ENCODE measurements at places on chromosomes 5 and 9. TPM values are rescaled to one million over a fixed set of nuclear protein-coding genes. Genes with fewer than 3 reads are reported as not detected.

GRCh38 chr5:36478646-36479317 is 127.6 kb upstream of the SLC1A3 start:
- no peak for DNase-seq

- no peak for DNase-seq
These were observed 206.8 kb downstream of the NR3C1 start for GRCh38 chr5:143196601-143197259.

DNA sequence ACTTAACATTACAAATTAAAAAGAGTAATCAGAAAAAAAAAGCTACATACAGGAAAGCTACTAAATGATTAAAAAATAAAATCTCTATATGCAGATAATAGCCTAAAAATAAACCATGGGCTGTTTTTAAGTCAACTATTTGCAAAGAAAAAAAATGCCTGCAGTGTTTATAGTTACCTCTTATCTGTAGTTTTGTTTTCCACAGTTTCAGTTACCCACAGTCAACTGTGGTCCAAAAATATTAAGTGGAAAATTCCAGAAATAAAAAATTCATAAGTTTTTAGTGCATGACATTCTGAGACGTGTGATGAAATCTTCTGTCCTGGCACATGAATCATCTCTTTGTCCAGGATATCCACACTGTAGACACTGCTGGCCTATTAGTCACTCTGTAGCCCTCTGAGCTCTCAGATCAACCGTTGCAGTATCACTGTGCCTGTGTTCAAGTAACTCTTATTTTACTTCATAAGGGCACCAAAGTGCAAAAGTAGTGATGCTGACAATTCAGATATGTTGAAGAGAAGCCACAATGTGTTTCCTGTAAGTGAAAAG is 59.2 kb downstream of the PRELID2 start:
- no peak for DNase-seq

DNA sequence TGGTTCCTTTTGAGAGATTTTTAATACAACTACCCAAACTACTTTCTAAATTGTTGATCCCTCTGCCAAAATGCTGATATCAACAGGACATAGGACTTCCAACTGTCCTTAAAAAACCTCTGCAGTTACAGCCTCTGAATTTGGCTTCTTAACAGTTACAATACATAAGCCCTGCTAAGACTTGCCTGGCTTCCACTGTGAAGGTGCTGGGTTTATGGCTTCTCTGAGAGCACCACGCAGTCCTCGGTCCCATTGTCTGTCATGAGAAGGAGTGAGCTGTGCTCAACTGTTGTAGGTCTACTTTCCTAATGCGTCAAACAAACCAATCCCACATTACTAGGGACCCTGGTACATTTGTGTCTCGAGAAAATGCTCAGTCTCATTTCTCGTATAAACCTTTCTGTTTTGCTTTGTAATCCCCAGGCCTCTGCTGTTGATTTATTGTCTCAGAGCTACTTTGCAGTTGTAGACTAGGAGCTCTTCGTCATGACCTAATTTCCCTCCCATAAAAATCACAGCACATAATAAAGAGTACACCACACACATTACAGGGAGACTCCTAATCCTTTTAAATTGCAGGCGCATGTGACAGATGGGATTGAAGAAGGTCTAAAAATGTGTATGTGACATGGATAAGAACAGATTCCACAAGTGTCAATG is 274.9 kb downstream of the NR3C1 start:
- no peak for DNase-seq

DNA sequence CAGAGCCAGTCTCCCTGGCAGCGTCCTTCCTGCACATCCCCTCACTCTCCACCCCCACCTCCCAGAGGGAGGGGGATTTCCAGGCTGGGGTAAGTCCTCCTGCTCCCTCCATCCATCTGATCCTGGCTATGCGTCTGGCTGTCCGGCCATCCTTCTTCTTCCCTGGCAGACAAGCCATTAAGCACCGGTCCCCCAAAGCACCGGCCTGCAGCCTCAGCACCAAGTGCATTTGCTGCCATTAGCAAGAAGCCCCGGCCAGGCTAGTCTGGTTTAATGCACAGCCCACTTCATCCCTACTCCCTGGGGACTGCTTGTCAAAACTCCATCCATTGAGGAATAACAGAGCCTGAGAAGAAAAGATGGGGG is 208.7 kb upstream of the IER5L start:
- DNase-seq: no peak

DNA sequence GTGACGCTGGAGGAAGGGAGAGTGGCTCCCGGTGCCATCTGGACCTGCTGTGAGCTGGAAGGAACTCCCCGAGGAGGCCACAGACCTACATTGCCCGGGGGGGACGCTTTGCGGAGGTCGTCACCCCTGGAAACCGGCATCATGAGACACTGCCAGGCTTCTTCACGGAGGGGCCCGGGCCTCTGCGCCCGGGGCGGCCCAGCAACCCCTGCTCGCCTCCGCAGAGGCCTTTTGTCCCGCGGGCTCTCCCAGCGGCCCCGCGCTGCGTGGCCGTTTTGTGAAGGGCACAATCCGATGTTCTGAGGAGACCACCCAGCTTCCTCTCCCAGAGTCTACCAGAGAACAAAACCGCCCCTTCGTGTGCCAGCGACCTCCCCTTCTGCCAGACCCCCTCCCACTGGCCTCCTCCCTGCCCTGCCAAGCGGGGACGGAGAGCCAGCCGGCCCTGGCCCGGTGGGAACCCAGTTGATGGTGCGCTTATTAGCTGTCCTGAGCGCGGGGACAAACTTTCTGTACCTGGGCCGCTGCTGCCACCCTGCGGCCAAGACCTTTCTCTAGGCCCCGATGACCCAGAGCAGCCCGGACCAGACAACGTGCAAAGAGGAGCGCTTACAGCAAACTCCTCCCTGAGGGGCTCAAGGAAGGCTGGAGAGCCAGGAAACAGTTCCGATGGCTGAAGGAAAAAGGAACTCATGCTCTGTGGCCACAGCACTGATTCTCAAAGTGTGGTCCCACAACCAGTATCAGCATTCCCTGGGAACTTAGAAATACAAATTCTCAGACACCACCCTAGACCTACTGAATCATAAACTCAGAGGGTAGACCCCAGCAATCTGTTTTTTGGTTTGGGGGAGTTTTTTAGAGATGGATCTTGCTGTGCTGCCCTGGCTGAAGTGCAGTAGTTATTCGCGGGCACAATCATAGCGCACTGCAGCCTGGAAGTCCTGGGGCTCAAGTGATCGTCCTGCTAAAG is 86.7 kb downstream of the SLC1A3 start:
- DNase-seq: no peak

DNA sequence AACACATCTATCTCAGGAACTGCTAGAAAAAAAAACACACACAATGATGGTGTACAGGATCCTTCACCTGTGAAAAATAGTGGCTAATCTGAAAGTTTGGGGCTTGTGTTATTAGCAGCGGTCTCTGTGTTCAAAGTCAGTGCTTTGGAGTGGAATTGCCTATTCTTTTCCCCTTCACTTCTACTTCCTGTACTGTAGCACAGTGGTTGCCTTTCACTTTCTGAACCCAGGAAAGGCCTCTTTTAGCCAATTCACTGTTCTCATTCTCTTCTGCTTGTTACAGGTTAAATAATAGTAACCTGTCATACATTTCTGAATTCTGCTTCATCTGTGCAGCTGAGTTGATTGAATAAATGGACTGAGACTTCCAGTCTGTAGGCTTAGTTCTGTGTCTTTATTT is 161.3 kb upstream of the RGS7BP start:
- no peak for DNase-seq

DNA sequence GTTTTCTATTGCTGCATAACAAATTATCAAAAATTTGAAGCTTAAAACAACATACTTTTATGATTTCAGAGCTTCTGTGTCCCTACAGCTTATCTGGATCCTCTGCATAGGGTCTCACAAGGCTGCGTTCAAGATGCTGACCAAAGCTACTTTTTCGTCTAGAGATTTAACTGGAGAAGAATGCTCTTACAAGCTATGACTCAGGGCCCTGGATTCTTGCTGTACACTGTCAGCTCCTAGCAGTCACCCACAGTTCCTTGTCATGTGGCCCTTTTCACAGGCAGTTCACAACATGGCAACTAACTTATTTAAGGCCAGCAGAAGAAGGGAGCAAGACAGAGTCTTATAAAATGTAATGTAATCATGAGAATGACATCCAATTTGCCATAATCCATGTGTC is 70.8 kb upstream of the FAM174A start:
- no peak for DNase-seq

- no peak for DNase-seq
These were observed 35.8 kb upstream of the MEGF10 start for GRCh38 chr5:127254729-127255284.

DNA sequence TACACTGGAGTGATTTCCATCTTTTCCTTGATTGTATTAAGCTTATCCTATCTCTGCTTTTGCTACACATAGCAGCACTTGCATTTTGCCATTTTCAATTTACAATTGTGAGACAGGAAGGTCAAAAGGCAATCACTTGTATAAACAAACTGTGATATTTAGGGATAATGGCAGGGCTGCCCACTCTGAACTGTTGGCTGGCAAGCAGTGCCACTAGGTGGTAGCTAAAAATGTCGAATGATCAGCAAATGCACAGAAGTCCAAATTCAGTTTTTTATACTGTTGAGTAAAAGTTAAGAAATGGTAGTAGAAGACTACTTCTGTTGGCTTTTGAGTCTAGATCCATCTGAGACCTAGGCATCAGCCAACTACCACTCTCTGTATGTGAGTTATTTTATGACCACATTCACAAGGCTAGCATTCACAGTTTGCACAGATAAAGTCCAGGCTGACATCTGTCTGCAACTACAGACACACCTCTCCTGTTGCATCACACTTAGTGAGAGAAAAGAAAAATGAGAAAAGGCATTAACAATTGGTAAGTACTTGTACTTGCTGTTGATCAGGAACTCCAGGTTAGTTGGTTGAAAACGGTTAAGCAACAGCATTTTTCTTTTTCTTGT is 108.8 kb upstream of the ASTN2 start:
- no peak for DNase-seq

GRCh38 chr9:76378367-76379073 is 15.7 kb downstream of the RFK start:
- DNase-seq: no peak

DNA sequence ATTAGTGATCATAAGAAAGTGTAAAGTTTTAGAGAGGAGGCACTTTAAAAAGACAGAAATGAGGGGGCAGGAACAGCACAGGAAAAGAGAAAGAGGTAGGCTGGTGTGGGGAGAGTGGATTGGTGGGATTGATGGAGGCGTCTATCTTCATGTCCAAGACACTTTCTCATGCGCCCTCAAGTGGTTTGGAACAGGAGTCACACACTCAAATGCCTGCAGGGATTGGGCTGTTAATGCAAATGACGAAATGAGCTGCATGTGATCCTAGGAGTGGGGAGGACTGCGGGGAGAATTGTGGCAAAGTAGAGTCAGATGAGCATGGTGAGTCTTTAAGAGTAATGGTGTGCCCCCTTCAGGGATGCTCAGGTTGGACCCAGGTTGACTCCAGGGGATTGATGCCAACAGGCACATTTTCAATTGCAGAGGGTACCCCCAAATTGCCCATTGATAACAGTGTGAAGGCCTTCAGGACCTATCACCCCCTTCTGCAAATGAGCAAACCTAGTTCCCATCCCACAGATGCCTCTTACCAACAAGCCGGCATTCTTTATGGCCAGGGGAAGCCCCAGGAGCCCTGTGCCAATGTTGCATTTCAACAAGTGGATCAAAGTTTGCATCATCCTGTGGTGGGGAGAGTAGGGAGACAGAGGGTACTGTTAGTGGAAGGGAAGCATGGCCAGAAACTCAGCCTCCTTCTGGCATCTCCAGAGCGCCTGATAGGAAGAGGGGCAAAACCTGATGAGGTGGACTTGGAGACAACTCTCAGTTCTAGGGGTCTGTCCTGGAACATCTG is 5.3 kb downstream of the SLC36A3 start:
- DNase-seq: peak; percentile 15

- no peak for DNase-seq
These were observed 357.4 kb downstream of the KCNN2 start for GRCh38 chr5:114719268-114719667.

GRCh38 chr5:91042247-91042935 is 340.7 kb downstream of the ARRDC3 start:
- DNase-seq: no peak

DNA sequence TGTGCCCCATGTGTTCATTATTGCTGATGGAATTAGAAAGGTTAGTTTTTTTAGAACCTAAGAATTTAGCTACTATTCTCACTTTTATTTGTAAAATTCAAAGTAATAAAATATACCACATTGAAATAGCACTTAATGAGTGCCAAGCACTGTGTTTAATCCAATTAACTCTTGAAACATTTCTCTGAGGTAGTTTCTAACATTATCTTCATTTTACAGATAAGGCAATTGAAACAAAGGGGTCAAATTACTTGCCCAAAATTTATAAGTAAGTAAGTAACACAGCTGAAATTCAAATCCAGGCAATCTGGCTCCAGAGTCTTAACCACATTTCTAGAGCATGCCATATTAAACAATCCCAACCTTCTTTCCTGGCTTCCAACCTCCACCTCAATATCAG is 84.2 kb downstream of the MLLT3 start:
- DNase-seq: no peak

GRCh38 chr5:14101922-14102321 is 41.2 kb upstream of the TRIO start:
- DNase-seq: no peak

GRCh38 chr5:66329078-66329477 is 185.0 kb downstream of the SREK1 start:
- DNase-seq: no peak

DNA sequence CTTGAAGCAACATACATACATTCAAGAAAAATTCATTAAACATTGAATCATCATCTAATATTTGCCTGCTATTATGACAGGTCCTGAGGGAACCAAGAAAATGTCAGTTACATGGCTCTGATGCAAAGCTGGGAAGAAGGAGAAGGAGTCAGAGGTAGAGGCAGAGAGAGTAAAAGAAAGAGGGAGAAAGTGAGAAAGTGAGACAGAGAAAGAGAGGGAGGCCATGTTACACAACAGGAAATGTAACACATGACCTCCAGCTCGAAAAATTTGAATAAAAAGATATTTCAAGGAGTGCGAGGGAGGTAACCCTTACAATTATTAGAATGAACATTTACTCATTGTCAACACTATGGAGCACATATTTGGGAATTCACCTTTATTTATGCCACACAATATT is 189.7 kb downstream of the PDE4D start:
- DNase-seq: no peak

DNA sequence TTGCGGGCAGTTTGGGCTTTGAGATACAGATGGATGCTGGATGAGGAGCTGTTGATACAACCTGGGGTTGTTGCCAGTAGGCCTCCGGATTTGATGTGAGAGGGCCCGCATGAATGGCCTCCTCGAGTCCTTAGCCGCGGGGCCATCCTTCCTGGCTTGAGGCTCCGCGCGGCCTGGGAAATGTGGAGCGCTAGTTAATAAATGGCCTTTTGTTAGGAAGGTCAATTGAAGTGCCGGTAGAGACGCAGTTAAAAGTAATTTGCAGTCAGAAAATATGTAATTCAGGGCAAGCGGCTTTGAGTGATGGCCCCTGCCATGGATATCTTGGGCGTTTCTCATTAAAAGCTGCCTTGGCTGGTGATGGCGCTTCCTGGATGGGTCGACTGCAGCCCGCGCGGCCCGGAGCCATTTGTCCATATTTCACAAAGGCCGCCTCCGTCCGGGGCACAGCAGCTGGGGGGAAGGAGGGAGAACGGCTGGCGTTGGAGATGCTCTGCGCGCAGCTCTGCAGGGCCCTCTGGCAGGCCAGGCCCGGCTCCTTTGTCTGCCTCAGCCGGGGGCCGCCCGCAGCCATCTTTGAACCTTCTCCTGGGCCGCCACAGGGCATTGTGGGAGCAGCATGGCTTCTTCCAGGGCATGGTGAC is 11.2 kb downstream of the MVB12B start:
- DNase-seq: no peak

SLC46A2 gene
- 24.6 TPM for total RNA-seq

CD274 gene
- 21.7 TPM for total RNA-seq

ZSWIM6 gene
- total RNA-seq: 3.7 TPM

PCDHA13 gene
- under 0.01 TPM for total RNA-seq

DOCK8 gene
- 54.5 TPM for total RNA-seq

FSD1L gene
- total RNA-seq: 2.5 TPM

HRH2 gene
- total RNA-seq: 4.2 TPM

All from thymus (tissue), 14 donors.